T-helper 1 cell treated with Interleukin-12 subunit alpha and Interleukin-12 subunit beta and Interleukin-4 antibody, amounts not matched to agents 30 ng/mL and 1 ng/mL, for 36 hours (primary cell): ENCODE measurements at places on chromosomes 4 and X. TPM values are rescaled to one million over a fixed set of nuclear protein-coding genes. Genes with fewer than 3 reads are reported as not detected.

The AREG gene
- total RNA-seq: 0.22 and 0.27 TPM in 2 replicates

The FGG gene
- total RNA-seq: not detected in 2 replicates

The SRD5A3 gene
- 9.0 and 9.6 TPM in 2 replicates for total RNA-seq

The FGFR3 gene
- 0.39 and 1.2 TPM in 2 replicates for total RNA-seq

The POLN gene
- total RNA-seq: 7.6 and 9.4 TPM in 2 replicates
